ENCODE measurements at places on chromosomes 2 and 18.

- no peak for DNase-seq
Observed at GRCh38 chr18:22871809-22872525, 61.2 kb upstream of the RBBP8 start.

GRCh38 chr2:98637401-98638147 lies 29.2 kb downstream of the UNC50 start:
- no peak for DNase-seq

DNA sequence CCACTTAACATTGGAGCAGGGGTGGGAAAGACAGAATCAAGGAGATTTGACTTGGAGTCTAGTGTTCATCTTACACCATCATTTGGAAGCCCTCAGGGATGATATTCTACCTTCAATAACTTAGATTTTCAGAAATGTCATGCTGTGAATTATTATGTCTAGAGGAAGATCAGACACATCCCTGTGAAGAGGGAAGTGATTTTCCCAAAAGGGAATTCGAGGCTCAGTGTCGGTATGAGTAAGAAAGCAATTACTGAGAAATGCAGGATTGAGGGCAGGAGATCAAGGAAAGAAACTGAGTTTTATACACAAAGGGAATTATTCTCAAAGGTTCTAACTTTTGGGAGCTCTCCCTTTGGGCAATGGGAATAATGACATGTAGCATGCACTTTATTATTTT lies 25.6 kb upstream of the ATIC start:
- DNase-seq = no peak

DNA sequence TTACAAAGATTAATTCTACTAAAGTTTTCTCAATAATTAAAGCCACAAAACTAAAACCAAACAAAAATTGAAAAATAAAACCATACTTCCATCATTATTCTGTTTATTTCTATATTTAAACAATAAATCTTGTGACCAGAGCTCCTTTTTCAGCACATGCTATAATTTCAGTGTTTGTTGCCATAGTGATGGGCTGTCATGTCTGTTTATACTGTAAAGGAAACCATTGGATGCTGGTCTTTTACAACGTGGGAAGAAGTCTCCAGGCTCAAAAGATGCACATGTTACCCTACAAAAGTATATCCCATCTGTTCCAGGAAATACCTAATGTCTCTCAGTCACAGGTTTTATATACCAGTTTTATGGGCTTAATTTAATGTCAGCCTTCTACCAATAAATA lies 100.1 kb upstream of the MC2R start:
- peak; percentile 18 for DNase-seq

DNA sequence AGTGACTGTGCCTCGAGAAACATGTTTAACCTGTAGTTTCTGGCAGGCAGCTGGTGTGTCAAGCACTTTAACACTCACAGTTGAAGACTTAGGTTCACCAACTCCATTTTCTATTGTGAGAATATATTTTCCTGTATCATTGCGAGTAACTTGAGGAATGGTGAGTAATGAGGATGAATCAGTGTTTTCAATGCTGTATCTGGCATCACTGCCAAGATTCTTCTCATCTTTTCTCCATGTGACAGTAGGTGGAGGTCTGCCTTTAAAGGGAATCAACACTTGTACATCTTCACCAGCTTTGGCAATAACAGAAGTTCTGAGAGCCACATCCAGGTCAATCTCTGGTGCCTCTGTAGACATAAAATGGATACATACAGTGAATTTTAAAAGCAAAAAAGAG lies 72.8 kb downstream of the PLEKHA3 start:
- no peak for DNase-seq

DNA sequence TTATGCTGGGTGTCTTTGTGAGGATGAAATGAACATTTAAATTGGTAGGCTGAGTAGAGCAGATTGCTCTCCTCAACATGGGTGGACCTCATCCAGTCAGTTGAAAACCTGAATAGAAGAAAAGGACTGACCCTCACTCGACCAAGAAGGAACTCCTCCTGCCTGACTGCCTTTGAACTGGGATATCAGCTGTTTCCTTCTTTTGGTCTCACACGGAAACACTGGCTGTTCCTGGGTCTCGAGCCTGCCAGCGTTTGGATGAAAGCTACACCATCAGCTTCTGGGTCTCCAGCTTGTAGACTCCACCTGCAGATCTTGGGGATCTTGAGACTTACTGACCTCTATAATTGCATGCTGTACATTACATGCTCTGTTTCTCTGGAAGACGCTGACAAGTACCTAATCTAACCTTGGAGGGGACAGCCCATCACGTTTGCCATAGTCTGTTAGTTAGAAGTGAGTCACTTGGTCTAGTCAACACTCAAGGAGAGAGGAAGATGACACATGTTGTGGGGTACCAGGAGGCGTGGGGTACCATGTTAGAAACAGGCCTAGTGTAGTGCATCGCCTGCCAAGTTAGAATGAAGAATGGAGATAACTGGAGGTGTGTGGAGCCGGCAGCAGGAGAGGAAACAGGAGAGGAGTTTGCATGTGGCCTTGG lies 267.0 kb downstream of the MREG start:
- DNase-seq = no peak

DNA sequence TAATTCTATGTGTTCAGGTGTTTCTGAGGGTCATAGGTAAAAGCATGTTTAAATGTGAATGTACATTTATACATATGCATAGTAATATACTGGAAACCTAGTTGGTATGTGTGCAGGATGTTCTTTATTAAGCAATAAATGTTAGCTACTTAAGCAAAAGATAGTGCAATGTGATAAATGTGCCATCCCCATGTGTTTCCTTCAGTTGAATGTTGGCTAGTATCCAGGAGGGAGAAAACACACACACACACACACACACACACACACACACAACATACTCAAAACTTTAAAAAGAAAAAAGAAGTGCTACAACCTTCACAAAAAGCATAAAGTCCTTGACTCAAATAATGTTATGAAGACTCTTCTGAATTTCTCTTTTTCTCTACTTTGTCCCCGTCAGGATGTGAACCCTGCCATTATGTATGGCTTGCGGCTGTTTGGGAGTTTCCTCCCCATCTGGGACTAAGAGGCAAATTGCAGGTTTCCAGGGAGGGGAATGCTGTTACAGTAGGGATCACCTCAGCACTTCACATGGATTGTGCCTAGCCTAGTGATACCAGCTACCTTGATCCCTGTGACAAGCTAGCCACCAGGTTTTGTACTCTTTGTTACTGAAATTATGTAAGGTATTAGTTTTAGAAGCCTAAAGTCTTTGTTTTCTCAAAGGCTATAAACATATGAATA lies 82.6 kb downstream of the IKZF2 start:
- peak; percentile 8 for DNase-seq

GRCh38 chr18:69208545-69208944 lies 192.1 kb upstream of the DOK6 start:
- DNase-seq = no peak

DNA sequence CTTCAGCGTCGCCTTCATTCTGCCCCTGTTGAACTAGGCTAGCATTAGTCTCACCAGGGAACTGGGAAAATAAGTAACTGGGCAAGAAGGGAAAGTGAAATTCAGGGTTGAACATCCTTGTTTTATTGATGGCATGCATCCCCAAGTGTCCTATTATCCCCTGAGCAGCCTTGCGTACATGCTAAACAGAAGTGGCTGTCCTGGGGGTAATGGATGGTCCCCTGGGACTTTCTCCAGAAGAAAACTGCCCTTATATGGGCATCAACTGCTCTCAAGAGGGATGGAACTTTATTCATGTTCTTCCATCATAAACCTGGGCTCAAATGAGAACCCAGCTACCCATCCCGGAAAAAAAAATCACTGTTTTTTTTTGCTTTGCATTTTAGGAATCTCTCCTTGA lies 11.8 kb upstream of the SMIM21 start:
- DNase-seq = no peak

DNA sequence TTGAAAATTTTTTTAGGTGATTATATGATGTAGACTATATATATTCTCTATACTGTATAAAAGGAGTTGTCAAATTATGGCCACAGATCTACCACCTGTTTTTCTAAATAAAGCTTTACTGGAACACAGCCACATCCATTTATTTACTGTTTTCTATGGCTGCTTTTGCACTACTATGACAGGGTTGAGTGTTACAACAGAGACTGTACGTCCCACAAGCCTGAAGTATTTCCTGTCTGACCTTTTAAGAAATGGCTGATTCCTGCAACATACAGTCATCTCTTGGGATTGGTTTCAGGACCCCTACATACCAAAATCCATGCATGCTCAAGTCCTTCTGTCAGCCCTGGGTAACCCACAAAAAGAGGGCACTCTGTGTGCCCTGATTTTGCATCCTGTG lies 508.3 kb downstream of the TSN start:
- no peak for DNase-seq

- DNase-seq = no peak
Observed at GRCh38 chr2:112047537-112048235, 7.4 kb upstream of the TMEM87B start.

DNA sequence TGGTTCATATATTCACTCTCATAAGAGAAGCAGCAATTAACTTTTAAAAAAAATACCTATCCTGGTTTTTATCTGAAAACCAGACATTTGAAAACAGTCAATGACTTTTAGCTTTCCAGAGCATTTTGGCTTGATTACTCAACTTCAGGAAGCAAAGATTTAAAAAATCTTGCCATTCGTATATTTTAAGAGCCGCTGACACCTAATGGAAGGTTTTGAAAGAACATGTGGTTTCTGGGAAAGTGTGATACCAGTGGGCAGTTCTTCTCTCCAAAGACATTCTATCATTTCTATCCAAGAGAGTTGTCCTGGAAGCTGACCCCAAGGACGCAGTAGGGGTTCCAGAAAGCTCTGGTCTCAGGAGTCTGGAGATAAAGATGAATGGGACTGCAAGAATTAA lies 234.7 kb downstream of the TTC32 start:
- DNase-seq = no peak

GRCh38 chr2:200540793-200541192 lies 14.8 kb downstream of the SGO2 start:
- DNase-seq = no peak

DNA sequence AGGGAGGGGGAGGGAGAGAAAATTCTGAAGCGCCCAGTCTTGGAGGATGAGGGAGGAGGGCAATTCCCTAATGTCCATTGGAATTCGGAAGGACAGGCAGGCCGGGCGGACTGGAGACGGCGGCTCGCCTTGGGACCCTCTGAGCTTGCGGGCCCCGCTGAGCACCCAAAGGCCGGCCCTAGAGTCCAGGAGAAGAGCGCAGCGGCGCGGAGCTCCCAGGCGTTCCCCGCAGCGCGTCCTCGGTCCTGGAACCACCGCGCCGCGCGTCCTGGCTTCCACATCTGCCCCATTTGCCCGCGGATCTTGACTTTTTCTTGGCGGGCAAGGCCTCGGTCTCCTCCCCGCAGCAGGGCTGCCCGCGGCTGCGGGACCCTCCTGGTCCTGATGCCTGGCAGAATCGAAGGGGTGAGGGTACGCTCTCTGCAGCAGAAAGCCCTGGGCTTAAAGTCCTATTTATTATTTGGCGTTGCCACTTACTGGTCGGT lies 675 bp upstream of the MLPH start:
- no peak for DNase-seq

GRCh38 chr2:217539126-217539525 lies 463.7 kb downstream of the TNS1 start:
- no peak for DNase-seq

GRCh38 chr2:159683817-159684216 lies 28.5 kb upstream of the MARCHF7 start:
- no peak for DNase-seq

GRCh38 chr2:132503701-132504100 lies 87.1 kb downstream of the GPR39 start:
- no peak for DNase-seq

DNA sequence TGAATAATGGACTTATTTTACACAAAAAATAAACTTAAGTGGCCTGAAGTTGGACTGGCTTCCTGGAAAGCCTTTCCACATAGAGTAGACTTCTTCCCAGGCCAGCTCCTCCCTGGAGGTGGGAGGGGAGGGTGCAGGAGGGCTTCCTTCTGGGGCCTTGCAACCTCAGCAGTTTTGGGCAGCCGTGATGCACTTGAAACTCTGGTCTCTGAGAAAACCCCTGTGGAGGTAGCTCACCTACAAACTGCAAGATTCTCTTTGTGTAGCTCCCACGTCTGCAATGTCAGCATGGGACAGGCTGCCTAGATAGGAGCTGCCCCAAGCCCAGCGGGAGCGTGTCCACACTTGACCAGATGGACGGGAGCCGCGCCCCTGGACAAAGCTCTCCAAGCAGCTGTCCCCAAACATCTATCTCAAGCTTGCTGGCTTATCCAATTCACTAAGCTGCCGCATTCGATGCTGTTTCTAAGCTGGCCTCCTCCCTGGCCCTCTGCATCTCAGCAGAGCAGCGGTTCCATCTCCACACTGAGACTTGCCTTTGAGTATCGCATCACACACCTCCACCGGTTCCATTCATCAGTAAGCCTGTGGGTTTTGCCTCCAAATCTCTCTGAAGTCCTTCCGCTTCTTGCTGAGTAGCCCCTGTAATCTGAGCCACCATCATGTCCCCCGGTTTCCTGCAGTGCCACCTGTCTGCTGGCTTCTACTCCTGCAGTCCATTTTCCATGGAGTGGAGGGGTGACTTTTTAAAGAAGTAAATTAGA lies 1.6 kb upstream of the LPIN1 start:
- peak; percentile 71 for DNase-seq

DNA sequence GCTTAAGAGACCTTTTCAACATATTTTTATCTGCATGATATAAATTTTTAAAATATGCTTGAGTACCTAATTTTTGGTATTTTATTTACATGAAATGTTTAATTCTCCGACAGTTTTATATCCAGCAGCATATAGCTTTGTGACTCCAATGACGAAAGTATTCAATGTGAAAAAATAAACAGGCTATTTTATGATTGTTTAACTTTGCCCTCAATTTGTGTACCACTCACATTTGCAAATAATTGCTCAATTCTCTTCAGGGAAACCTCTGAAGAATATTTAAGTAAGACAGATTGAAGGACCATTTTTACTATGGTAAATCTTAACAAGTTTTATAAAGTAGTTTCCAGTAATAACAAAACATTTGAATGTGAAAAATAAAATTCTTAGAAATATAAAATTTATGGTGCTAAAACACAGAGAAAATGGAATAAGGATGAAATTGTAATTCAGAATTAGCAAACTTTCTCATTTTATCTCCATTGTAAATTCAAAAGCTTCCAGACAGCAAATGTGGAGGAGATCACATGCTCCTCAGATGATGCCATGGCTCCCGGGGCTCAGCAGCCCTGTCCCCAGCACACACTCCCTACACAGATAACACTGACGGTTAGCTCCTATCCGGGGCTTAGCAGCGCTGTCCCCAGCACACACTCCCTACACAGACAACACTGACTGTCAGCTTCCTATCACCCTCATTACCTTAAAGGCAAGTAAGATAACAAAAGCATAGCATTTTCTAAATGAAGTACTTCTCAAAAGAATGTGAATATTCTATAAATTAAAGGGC lies 39.7 kb downstream of the SH3YL1 start:
- no peak for DNase-seq

- DNase-seq = no peak
Observed at GRCh38 chr18:58562146-58562998, 66.5 kb downstream of the ALPK2 start.

DNA sequence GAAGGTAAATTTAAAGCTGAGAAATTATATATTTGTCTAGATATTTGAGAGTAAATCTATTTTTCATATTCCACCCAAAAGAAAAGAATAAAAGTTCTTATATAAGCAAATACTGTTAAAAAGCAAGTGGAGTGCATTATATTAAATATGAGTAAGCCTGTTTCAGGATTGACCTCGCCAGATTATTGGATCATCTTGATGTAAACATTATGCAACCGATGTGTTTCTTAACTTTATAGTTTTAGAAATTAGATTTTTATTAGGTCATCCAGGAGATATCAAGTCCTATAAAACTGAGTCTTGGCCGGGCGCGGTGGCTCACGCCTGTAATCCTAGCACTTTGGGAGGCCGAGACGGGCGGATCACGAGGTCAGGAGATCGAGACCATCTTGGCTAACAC lies 100.3 kb upstream of the MSTN start:
- no peak for DNase-seq
